ENCODE measurements at places on chromosomes 11 and 22.

GRCh38 chr11:128165572-128165971, 421.8 kb downstream of the ETS1 start:
- DNase-seq, result no peak

- peak; percentile 29 for DNase-seq
Observed at GRCh38 chr11:34492806-34493414, 20.7 kb downstream of the ELF5 start.

DNA sequence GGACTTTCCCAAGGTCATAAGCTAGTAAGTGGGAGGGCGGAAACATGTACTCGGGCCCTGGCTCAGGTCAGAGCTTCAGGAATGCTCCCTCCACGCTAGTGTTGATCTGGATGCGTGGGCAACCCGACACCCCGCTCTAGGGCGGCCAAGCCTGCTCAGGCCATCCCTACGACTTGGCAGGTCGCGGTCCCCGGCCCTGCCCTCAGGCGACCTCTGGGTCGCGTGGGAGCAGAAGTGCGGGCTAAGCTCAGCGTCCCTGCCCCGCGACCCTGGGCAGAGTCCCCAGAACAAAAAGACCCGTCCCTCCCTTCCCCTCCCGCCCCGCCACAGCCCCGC, 781 bp upstream of the TEF start:
- no peak for DNase-seq

DNA sequence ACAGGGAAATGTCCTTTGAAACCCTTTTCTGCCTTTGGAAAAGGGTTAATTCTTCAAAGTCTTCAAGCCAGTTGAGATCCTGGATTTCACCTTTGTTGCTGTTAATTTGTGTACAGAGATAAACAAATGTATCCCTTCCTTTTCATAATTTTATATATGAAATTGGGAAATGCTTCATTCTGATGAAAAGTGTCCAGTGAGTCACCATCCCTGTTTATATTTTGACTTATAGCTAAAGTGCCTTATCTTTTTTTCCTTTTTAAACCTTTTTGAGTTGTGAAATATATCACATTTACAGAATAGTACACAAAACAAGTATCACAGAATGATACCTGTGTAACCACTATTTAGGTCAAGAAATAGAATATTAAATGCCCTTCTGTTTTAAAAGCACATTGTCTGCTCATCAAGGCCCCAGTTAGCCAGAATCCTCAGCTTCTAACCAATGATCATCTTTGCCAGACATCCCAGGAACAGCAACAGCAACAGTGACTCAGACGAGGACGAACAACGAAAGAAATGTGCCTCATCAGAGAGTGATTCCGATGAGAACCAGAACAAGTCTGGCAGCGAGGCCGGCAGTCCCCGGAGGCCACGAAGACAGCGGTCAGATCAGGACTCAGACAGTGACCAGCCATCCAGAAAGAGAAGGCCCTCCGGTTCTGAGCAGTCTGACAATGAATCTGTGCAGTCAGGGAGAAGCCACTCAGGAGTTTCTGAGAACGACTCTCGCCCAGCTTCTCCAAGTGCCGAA, 27.3 kb downstream of the CTR9 start:
- DNase-seq, result no peak

DNA sequence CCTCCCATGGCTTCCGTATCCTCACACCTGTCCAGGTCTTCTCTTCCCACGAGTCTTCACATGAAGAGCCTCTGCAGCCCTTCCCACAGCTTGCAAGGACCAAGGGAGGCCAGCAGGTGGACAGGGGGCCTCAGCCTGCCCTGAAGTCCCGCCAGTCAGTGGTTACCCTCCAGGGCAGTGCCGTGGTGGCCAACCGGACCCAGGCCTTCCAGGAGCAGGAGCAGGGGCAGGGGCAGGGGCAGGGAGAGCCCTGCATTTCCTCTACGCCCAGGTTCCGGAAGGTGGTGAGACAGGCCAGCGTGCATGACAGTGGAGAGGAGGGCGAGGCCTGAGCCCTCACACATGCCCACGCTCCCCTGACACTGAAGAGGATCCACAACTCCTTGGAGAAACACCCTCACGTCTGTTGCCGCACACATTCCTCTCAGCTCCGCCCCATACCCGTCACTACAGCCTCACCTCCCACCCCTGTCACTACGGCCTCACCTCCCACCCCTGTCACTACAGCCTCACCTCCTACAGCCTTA, 8.3 kb downstream of the SSH3 start:
- peak; percentile 24 for DNase-seq

Data from activated naive CD4-positive, alpha-beta T cell treated with Interleukin-2 at 50 U/mL for 16 hours (primary cell).